ENCODE measurements at places on chromosomes 2 and 18.

GRCh38 chr2:196985511-196986183, 59.1 kb upstream of the PGAP1 start:
- DNase-seq = no peak

- no peak for DNase-seq
These were observed 35.6 kb downstream of the FBLN7 start for GRCh38 chr2:112173646-112174319.

DNA sequence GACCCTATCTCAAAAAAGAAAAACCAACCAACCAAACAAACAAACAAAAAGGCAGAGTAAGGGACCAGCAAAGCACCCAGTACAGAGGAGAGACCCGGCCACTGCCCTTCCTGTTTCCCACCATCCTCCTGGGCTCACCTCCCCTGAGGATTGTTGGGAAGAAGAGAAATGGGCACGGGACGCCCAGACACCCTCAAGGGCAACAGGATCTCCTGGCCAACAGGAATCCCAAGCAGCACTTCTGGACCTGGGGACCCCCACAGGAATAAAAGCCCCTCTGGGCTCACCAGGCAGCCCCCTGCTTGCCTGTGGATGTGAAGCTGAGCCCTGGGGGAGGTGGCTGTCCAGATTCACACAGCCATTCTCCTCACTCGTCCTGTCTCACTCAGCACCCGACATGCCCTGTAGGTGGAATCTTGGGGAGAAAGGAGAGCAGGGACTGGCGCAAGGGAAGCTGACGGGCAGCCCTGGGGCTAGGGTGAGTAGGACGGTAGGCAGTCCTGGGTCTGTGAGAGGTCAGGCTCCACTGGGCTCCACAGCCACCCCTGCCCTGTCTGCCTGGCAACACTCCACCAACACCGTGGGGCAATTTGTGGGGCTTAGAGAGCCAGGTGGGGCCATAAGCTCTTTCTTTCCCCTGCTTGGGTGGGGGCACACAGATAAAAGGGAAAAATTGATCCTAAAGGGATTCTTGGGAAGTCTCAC, 18.0 kb downstream of the KLF11 start:
- DNase-seq = no peak

DNA sequence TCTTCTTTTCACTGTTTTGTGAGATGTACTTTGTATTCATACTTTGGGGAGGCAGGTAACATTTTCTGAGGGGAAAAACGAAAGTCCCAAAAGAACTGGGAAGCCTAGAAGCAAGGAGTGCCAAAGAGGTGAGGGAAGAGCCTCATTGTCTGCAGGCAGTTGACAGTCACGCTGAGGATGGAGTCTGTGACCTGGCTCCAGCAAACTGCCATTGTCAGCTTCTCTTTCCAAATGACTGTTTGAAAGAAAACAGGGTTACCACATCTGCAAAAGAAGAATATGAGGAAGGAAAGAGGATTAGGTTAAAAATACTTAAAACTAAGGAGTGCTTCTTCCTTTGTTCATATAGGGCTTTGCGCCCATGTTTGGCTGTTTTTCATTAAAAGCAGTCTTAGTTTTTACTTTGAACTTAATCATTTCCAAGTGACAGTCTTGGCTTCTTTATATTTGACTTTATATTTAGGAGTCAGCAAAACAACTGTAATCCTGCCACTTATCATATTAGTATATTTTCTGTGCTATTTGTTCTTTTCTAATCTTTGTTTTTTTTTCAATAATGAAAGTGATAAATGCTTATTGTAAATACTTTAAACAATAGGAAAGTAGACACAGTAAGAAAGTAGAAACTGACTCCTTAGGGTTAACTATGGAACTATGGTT, 35.0 kb downstream of the CERS6 start:
- DNase-seq = no peak

DNA sequence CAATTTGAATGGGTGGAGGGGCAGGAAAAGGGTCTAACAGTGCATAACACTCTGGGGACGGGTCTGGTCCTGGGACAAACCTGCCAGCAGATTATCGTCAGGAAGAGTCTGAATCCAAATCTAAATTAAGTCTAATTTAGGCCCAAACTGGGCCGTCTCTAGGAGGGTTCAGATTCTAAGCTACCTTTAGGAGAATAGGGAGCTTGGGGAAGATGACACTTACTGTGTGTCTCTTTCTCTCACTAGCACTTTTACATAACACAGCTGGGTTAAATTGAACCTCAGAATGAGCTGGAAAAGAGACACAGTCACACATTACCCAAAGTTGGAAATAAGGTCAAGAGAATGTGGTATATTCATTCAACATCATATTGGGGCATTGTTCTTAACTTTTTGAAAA, 228.8 kb downstream of the KCNH7 start:
- DNase-seq = no peak

- no peak for DNase-seq
These were observed 9.4 kb upstream of the TACR1 start for GRCh38 chr2:75208738-75209137.

GRCh38 chr2:39275016-39275415, 31.2 kb upstream of the CDKL4 start:
- DNase-seq = no peak

GRCh38 chr2:131521961-131522781, 5.5 kb upstream of the CCDC74A start:
- no peak for DNase-seq

GRCh38 chr2:11419781-11420180, 46.2 kb downstream of the E2F6 start:
- DNase-seq = no peak

GRCh38 chr2:219433666-219434467, 776 bp upstream of the SPEG start:
- no peak for DNase-seq

- no peak for DNase-seq
These were observed 79.6 kb downstream of the TGIF1 start for GRCh38 chr18:3529601-3530000.

- DNase-seq = no peak
These were observed 2.9 kb upstream of the REG1B start for GRCh38 chr2:79090693-79091092.

DNA sequence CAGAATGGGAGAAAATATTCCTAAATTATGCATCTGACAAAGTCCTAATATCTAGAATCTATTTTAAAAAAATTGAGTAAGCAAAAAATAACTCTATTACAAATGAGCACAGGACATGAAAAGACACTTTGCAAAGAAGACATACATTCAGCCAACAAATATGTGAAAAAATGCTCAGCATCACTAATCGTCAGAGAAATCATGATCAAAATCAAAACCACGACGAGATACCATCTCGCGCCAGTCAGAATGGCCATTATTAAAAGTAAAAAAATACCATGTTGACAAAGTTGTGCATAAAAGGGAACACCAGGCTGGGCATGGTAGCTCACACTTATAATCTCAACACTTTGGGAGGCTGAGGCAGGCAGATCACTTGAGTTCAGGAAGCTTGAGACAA, 63.5 kb downstream of the EVA1A start:
- no peak for DNase-seq

GRCh38 chr2:64923385-64923710, 65.9 kb upstream of the SLC1A4 start:
- no peak for DNase-seq

GRCh38 chr2:44747794-44748193, 193.7 kb upstream of the SIX3 start:
- DNase-seq = no peak

- no peak for DNase-seq
These were observed 9.1 kb downstream of the ALPP start for GRCh38 chr2:232387451-232388171.

GRCh38 chr2:1752751-1753150, 8.4 kb upstream of the PXDN start:
- DNase-seq = no peak

GRCh38 chr2:168323529-168324021, 76.2 kb upstream of the STK39 start:
- no peak for DNase-seq

- no peak for DNase-seq
These were observed 340.5 kb downstream of the PARD3B start for GRCh38 chr2:204885747-204886146.

DNA sequence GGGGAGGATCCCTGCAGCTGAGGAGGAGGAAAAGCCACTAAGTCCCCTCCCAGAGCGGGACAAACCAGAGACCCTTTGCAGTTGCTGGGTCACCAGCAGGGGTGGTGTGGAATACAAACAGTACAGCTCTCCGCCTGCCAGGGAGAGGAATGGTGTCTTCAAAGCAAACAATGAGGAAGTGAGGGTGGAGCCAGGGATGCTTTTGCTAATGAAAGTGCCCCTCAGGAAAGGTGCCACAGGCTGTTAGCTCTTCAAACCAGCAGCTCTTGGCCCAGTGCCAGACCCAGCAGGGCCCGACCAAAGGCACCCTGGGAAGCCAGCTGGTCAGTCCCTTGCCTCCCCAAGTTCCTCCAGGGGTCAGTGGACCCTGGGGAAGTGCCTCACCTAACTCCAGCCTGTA, 102.8 kb downstream of the HIBCH start:
- DNase-seq = no peak

DNA sequence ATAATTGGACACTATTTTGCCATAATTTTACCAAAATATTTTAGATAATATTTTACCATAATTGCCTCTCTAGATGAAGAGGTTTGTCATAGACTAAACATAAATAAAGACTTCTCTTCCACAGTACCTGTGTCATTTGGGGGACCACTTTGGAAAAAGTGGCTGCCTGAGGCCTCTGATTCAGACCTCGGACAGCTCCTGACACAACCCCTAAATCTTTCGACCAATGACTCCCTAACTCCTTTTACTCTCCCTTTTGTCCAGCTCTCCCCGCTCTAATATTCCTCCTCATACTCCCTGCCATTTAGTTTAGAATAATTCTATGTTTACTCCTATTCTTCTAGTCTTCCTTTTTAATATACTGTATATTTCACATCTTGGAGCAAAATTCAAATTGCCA, 36.0 kb upstream of the UBE2E3 start:
- DNase-seq = no peak

- DNase-seq = no peak
These were observed 58.7 kb downstream of the STPG4 start for GRCh38 chr2:47096451-47096850.

- no peak for DNase-seq
These were observed 523.8 kb upstream of the TNP1 start for GRCh38 chr2:217383620-217384019.

DNA sequence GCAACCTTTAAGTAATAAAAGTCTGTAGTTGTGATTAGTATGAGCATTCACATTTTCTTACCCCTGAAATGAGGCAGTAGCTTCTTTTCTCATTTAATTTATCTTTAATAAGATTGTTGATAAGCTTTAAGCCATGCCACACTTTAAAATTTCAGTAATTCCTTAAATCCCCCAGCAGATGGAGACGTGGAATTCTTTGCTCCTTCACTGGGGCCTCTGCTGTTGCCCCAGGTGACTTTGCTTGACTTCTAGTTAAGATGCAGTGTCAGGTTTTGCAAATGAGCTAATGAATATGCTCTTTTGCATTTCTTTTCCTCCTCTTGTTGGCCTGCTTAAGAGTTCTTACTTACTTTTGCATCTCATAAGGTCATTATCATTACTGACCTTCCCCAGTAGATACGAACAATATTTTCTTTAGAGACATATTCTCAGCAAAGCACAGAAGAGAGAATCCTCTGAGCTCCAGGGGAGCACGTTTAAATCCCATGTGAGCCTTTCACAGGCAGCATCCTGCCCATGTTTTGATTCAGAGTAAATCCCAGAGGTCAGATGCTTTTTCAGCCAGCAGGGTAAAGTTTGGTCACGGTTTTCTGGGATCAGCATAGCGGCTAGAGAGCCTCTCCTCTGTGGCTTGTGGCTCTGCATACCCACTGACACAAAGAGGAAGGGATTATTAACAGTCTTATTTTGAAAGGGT, 222.9 kb downstream of the PTPRM start:
- peak; percentile 5 for DNase-seq

DNA sequence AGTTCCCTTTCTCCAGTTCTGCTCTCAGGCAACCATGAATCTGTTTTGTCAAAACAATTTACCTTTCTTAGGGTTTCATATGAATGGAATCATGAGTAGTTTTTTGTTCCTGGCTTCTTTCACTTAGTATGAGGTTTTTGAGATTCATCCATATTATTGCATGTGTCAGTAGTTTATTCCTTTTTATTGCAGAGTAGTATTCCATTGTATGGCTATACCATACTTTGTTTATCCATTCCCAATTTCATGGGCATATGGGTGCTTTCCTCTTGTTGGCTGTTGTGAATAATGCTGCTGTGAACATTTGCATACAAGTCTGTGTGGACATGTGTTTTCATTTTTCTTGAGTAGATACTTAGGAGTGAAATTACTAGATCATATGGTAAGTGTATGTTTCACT, 46.0 kb downstream of the SANBR start:
- no peak for DNase-seq

DNA sequence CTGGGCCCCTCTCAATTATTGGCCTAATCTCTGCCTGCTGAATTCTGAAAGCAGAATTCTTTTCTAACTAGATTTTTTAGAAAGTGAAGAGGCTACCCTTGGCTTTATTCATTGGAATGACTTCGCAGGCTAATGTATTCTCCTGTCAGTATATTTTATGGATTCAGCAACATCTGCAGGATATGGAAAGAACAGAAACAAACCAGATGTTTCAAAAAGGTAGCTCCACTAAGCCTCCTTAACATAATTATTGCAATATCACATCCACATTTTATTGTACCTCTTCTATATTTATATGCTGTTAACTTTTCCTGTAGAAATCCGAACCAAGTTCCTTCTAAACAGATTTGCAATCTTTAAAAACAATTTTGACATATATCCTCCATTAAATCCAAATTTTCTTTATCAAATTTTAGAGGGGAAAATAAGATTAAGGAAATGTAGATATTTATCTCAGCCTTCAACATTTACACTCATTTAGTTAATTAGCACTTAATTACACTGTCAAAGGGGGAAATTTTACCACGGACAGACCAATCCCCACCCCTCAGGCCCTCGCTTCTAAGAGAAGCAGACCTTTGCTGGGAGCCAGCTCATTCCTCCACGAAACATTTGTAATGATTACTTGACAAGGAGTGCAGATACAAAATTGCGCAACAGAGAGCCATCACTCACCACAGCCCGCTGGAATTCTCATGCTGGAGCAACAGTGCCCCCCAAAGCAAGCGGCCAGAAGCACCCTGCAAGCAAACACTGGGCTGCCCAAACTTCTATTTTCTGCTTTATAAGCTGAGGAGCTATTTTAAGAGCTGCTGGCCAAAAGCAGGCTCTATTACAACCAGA, 253.4 kb downstream of the ETAA1 start:
- peak; percentile 90 for DNase-seq

GRCh38 chr18:34126121-34126520, 98.6 kb downstream of the NOL4 start:
- no peak for DNase-seq

DNA sequence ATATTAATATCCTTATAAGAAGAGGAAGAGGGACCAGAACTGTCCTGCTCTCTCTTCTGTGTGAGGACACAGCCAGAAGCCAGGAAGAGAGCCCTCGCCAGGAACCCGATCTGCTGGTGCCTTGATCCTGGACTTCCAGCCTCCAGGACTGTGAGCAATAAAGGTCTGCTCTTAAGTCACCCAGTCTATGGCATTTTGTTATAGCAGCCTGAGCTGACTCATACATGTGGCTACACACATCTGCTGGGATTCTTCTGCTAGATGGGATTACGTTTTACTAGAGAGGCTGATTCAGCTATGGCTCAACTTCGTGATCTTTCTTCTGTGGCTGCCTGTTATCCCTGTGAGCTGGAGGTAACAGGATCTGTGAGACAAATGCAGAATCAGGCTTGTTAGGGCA, 29.6 kb downstream of the ARL4C start:
- peak; percentile 67 for DNase-seq

GRCh38 chr18:22469926-22470247, 52.2 kb upstream of the CTAGE1 start:
- DNase-seq = no peak

GRCh38 chr18:7723558-7723957, 156.4 kb downstream of the PTPRM start:
- no peak for DNase-seq

GRCh38 chr18:27030421-27030820, 154.7 kb downstream of the CHST9 start:
- DNase-seq = no peak

Measured in AG09309 (cell line).